ENCODE measurements at places on chromosomes 6 and 20.

DNA sequence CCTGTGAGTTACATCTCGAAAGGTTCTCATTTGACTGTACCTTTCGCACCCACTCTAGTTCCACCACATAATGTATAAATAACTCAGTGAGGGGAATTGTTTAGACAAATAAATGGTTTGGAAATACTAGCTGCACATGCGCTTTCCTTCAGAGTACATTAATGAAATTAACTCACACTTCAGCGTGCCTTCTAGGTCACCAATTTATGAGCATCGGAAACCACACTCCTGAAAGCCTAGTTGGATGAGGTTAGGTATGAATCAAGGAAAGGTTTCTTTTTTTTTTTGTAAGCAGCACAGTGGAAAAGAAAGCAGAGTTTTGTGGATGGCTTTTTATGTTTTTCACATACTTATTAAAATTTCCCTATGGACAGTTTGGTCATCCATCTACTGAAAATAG is 247.8 kb upstream of the TCF21 start:
- DNase-seq = no peak

GRCh38 chr20:1722513-1723050 is 65.0 kb upstream of the SIRPG start:
- DNase-seq = no peak

GRCh38 chr6:66526061-66526460 is 819.0 kb upstream of the EYS start:
- no peak for DNase-seq

DNA sequence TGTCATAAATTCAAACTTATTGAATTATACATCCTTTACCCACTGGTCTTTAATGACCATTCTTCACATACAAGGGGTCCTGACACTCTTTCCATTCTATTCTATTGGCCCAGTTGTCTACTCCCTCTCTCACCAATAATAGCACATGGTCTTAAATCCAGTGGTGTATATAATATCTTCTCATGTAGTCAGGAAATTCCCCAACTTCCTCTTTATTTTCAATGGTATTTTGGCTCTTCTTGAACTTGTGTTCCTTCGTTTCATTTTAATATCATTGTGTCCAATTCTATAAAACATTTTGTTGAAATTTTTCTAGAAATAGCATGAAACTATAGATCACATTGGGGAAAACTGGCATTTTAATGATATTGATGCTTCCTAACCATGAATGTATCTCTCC is 36.8 kb downstream of the PSMB9 start:
- DNase-seq = no peak

GRCh38 chr6:93721386-93722048 is 302.2 kb upstream of the EPHA7 start:
- DNase-seq = no peak

- DNase-seq = no peak
Measured at GRCh38 chr6:11926594-11927407, 85.3 kb upstream of the HIVEP1 start.

DNA sequence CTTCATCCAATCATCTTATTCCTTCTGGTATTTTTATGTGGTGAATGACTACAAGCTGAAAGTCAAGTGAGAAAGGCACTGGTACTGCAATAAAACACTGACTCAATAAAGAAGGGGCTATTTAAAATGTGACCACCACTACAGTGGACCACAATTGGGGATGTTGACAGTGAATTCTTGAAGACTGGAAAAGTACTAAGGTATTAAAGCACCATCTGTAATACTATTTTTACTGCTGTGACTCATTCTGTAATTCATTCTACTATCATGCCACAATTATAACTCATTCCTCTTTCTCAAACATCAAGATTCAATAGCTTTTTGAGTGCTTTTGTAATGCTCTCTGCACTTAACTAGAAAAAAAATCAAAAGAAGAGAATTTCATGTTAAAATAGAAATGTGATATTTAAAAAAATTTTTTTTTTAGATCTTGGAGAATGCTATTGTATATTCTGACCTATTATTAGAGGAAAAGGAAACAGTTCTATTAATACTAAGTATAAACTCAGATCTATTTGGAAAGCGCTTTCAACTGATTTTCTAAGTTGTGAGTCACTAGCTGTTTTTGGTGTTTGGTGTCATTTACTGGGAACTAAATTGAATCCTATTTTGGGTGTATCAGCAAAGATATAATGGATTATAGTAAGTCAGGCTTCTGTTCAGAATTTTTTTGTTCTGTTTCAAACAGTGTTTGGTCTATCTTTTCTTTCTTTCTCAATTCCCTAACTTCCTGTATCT is 104.7 kb upstream of the TMEM170B start:
- no peak for DNase-seq

DNA sequence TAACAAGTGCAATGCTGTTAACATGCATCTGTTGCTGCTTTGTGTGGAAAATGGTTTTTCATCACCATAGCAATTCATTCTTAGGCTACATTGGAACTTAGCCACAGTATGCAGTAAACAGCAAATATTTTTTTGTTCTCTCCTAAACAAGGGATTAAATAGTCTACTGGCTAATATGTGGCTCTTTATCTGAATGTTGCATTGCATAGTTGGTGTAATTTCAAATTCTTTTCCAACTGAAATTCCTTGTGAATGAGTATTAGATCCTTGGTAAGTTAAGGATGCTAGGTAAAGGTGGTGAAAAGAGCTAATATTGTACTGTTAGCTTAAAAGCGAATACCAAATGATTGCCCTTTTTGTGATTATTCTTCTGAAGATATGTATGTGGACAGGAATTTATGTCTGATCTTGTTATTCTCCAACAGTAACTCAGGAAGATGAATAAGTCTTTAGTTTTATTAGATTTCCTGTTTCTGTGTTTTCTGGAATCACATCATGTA is 958 bp downstream of the MLIP start:
- no peak for DNase-seq

DNA sequence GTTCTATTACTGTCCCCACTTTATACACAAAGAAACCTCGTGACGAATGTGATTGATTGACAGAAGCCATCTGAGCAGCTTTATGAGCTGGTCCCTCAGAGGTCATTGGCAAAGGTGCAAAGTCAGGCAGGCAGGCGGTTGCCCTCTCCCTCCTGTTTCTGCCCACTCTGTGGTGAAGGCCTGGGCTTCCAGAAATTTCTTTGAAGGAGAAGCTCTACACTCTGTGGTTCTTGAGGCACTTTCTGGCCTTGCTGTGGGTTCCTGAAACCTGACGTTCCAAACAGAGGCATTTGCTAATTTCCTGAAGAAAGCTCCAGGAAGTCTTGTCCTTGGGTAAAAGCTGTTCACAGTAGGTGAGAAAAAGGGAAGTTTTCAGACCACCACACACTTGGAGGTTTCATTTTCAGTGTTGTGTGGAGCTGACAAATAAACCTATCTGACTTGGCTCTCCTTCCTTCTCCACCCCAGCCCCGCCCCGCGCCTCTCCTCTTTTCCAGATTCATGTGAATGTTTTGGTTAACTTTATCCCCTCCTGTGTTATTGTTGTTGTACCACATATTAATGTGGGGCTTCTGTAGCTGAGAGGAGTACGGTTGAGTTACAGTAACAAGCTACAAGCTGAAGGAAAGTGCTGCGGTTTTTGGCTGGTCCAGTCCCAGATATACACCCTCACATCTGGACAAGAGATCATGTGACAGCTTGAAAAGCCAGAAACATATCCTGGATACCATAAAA is 274.1 kb downstream of the CLIC5 start:
- no peak for DNase-seq

DNA sequence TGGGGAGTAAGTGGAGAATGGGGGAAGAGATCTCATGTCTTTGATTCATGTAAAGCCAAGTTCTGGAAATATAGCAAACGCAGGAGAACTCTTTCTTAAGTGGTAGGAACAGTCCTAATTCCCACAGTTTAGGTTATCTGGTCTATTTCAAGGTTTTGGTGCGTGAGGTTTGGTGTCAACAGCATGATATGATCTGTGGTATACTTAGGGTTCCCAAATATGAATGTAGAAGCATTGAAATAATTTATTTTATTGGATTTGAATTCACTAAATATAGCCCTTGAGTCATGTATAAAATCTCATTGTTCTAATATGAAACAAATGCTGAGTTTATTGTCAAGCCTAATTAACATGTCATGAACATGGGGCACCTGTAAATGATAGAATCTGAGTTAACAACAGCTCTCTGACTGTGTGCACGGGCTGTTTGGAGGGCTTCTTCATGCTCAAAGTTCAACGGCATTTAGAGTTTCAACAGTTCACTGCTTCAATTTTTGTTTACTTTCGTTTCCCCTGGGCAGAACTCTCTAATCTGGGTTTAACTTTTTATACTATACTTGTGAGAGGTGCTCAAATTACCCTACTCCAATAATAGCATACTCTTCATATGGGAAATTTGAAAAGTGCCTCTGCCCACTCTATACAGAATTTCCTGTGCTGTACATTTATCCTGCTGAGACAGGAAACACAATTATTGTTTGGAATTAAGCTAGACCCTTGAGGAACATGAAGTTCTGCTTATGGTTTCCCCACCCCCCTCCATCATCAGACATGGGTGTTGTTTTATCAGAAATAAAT is 236.3 kb upstream of the ZNF217 start:
- no peak for DNase-seq

DNA sequence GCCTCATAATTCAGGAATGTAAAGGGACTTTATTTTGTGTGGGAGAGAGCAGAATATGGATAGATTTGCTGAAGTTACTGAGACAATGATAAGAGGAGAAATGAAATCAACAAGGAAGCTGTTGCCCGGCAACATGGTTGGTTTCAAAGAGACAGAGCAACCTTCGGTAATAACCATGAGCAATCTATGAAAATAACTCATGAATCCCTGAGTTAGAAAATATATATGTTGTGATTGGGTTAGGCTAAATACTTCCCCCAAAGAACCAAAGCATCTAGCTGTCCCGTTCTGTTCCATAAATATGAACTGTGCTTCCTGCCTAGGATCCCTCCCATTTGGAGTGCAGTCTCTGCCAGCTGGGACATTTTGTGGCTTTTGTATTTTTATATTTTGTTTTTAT is 23.1 kb downstream of the SERPINB1 start:
- DNase-seq = no peak

GRCh38 chr20:54082100-54082499 is 11.7 kb upstream of the BCAS1 start:
- no peak for DNase-seq

DNA sequence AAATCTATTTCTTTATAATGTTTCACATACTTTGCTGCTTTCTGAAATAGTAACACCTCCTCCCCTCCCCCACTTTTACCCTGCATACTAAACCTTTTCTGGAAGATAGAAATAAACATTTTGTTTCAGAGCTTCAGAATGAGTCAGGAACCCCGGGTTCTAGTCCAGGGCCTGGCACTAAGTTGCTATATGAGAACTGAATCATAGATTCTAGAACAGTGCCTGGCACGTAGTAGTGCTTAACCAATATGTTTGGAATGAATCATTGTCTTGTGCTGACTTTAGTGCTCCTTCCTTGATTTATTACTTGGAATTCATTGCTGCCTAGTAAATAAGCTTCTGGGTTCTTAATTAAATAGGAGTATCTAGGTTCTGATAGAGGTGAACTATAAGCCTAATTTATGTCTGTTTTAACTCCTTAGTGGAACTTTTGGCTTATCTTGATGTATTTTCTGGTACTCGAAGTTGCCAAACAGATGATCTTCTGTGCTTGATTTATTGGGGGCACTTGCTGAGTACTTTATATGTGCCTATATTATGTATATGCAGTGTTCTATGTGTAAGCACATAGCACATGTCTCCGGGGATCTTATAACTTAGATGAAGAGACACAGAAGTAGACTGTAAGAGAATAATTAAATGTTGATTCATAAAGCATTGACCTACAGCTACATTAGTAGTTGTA is 18.6 kb downstream of the TAB2 start:
- DNase-seq = peak; percentile 48

DNA sequence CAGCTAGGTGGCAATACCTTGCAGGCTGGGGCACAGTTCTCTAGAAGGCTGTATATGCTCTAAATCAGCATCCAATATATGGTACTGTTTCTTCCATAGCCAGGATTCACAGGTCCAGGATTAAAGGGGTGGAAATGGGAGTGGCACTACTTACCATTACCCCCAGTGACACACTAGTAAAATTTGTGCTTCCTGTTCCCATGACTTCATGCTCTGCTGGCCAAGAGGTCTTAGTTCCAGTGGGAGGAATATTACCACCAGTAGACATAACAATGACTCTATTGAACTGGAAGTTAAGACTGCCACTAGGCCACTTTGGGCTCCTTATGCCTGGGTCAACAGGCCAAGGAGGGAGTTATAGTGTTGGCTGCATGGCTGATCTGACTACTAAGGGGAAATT is 174.3 kb upstream of the TNFAIP3 start:
- no peak for DNase-seq

DNA sequence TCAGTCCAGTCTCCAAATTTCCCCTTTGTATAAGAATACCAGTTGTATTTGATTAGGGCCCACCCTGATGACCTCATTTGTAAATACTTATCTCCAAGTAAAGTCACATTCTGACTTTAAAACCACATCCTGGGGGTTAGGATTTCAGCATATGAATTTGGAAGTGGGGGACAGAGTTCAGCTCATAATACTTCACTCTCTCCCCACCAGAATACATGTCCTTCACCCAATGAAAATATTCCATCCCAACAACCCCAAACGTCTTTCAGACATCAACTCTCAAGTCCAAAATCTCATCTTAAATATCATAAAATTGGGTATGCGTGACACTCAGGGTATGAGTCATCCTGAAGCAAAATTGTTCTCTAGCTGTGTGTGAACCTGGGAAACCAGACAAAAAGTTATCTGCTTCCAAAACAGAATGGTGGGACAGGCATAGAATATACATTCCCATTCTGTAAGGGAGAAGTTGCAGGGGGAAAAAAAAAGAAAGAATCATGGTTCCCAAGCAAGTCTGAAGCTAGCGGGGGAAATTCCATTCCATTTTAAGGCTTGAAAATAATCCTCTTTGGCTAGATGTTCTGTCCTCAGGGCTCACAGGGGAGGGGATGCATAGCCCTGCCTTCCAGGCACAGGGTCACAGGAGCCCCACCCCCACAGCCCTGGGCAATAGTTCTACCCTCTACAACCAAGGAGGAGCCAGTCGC is 113.9 kb downstream of the ADAT2 start:
- DNase-seq = no peak

GRCh38 chr20:43387737-43388136 is 70.0 kb upstream of the SRSF6 start:
- DNase-seq = no peak

DNA sequence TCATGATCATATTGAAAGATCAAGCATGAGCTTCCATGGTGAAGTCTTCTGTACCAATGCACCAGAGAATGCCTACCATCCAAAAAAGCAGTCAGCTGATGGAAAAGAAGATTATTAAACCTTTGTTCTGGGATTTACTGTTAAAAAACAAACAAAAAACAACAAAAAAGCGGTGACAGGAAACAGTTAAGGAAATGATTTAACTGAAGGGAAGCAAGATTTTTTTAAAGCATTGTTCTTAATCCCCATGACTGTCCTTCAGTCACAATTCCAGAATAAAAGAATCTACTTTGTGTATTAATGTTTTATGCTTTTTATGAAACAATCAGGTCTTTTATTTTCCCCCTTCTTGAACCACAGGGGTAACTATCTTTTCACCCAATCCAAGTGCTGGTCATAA is 23.9 kb downstream of the FAM162B start:
- no peak for DNase-seq

Measured in activated naive CD4-positive, alpha-beta T cell treated with Interleukin-2 at 50 U/mL for 16 hours (primary cell).